Caki2 (cell line): ENCODE measurements at places on chromosomes 11 and 22. TPM values are rescaled to one million over a fixed set of nuclear protein-coding genes. Genes with fewer than 3 reads are reported as not detected.

Gene UPK3A
- 2.1 and 5.9 TPM in 2 replicates for total RNA-seq

Gene PHLDA2
- 21.8 and 27.2 TPM in 2 replicates for total RNA-seq

DNA sequence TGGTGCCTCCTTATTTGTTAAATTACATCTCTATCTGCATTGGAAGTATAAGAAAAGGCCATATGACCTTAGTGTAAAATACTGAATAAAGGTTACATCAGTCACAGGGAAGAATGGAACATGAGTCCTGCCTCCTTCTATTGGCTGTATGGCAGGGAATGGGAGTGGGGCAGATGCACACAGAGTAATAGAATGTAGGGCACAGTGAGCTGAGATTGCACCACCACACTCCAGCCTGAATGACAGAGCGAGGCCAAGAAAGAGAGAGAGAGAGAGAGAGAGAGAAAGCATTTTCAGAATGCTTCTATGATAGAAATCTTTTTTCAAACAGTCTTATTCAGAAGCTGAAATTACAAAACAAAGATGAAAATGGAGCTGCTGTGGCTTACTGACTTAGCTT is 58.8 kb downstream of the SLN start:
- DNase-seq, result no peak

Gene TNRC6B
- total RNA-seq, result 5.1 and 7.7 TPM in 2 replicates
